Stimulated activated CD4-positive, alpha-beta T cell treated with anti-CD3 and anti-CD28 coated beads, TNF-alpha, amount 100 ng/mL, for 4 hours (primary cell): ENCODE measurements at places on chromosomes 7 and 10.

DNA sequence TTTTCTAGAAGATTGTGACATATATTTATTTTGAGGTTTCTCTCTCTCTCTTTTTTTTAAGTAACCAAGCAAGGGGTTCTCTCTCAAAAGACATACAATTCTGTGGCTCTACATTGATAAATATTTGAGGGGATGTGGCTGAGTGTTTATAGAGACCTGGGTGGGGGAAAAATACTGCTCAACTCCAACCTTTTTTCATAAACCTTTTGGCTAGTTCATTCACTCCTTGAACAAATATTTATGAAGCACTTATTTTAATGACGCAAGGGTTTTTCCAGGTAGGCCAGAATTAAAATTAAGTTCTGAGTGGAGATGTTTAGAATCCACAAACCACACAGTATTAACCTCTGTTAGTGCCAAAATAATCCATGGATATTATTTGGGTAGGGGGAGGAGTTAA is 100.2 kb downstream of the PTPRE start:
- DNase-seq, result no peak

DNA sequence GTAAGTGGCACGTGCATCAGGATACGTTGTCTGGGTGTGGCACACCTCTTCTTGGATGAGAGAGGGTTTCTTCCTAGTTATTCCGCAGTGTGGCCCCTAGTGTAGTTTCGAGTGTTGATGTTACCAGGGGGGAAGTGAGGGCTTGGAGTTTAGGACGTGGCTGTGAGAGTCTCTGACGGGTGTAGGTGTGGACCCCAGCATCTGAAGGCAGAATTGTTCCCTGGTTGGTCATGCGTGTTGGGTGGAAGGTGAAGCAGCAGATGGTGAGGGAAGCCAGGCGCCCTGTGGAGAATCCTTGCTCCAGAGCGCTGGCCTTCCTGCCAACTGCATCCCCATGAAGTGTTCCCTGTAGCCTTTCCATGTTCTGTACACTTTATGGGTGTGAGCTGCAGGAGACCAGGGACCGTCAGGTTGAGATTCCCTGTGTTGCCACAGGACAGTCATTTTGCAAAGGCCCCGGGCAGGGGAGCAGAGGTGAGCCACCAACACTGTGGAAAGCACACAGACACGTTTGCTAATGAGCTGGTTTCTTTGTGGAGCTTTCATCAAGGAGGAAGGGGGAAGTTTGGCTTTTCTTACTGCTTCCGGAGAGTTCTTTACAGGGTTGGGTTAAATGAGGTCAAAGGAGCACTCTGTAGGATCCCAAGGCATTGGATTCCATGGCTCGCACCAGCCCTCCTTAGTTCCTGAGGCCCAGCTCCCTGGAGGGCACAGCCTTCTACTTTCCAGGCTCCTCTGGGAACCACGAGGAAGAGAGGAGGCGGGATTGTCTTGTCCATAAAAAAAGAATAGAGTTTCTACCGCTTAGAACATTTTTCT is 32.0 kb downstream of the TSPAN14 start:
- no peak for DNase-seq

GRCh38 chr10:46555713-46556514 is 544 bp downstream of the GPRIN2 start:
- DNase-seq, result no peak

DNA sequence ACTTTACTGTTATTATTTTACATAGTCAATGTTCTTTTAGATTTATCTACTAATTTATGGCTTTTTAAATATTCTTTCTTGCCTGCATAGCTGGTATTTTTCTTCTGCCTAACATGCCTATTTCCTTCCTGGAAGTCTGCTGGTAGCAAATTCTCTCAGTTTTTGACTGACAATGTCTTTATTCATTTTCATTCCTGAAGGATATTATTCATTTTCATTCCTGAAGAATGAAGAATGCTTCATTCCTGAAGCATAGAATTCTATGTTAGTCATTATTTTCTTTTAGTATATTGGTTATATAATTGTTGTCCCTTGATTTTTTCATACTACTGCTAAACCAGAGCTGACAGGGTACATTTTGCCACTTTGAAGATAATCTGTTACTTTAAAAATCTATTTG is 41.8 kb downstream of the TMEM168 start:
- no peak for DNase-seq

- DNase-seq, result no peak
These were observed 89.8 kb downstream of the CREM start for GRCh38 chr10:35216303-35216905.

- no peak for DNase-seq
These were observed 92.6 kb downstream of the POLL start for GRCh38 chr10:101495324-101495925.

DNA sequence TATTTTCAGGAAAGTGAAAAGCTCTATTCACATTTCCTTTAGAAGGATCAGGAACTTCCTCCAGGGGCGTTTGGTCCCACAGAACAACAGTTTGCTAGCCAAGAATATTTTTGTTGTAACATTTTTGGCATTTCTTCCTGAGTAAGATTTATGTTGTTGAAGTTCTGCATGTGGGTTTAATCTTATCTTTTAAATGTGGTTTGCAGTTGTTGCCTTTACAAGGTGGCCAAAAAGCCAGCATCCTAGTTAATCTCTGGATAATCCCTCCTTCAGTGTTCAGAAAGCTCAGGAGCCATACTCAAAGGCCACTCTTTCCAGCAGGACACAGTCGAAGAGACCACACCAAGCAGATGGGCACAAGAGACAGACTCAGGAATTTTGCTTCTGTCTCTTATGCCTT is 30.0 kb downstream of the SLC26A4 start:
- DNase-seq, result no peak

GRCh38 chr10:79097021-79097872 is 28.5 kb downstream of the ZMIZ1 start:
- DNase-seq, result no peak

- no peak for DNase-seq
These were observed 540.6 kb downstream of the ZWINT start for GRCh38 chr10:55820478-55820877.

DNA sequence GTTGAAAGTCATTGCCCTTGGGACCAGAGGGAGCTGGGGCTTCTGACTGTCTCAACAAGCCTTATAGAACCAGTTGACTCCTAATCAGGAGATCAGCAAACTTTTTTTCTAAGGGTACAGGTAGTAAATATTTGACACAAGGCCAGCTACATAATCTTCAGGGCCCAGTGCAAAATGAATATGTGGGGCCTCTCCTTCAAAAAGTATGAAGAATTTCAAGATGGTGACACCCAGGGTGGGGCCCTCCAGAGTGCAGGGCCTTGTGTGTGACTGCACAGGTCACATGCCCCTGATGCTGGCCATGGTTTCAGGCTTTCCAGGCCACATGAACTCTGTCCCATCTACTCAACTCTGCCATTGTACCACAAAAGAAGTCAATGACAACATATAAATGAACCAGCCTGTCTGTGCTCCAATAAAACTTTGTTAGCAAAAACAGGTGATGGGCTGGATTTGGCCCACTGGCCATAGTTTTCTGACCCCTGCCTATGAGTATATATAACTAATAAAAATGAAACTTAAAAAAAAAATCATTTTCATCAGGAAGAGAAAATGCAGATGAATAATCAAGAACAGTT is 6.1 kb downstream of the MMRN2 start:
- no peak for DNase-seq

- DNase-seq, result no peak
These were observed 203.1 kb downstream of the ZMYND11 start for GRCh38 chr10:338171-339037.

GRCh38 chr7:4833691-4834600 is 27.9 kb downstream of the PAPOLB start:
- DNase-seq, result no peak

DNA sequence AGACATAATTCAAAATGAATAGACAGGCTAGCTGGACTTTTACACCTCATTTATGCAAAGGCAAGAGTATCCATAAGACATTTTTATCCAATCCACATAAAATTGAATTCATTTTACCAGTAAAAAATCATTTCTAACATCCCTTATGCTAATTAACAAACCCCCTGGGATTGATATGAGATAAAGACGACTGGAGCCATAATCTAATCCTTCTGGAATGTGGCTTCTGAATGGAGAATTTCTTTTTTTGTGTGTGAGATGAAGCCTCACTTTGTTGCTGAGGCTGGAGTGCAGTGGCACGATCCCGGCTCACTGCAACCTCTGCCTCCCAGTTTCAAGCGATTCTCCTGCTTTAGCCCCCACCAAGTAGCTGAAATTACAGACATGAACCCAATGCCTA is 90.4 kb downstream of the AKR1D1 start:
- DNase-seq, result no peak

- DNase-seq, result no peak
These were observed 122.3 kb downstream of the SGMS1 start for GRCh38 chr10:50501478-50501877.

DNA sequence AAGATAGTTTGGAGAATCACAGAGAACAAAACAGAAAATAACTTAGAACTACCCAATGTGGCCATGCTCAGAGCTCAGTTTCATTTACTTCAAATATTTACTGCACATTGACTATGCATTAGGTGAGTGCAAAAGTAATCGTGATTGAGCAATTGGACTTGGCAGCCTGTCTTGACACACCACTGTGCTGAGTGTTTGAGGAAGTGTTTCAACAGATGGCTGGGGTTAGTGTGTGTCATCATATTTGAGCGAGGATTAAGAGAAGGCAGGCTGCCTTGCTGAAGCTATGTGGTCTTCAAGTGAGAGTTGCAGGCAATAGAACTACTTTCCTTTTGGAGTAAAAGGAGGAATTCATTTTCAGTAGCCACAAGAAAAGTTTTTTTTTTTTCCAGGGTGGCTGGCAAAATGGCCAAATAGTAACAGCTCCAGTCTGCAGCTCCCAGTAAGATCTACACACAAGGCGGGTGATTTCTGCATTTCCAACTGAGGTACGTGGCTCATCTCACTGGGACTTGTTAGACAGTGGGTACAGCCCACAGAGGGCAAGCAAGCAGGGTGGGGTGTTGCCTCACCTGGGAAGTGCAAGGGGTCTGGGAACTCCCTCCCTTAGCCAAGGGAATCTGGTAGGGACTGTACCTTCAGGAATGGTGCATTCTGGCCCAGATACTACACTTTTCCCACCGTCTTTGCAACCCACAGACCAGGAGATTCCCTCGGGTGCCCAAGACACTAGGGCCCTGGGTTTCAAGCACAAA is 37.6 kb downstream of the AKR1C4 start:
- no peak for DNase-seq

DNA sequence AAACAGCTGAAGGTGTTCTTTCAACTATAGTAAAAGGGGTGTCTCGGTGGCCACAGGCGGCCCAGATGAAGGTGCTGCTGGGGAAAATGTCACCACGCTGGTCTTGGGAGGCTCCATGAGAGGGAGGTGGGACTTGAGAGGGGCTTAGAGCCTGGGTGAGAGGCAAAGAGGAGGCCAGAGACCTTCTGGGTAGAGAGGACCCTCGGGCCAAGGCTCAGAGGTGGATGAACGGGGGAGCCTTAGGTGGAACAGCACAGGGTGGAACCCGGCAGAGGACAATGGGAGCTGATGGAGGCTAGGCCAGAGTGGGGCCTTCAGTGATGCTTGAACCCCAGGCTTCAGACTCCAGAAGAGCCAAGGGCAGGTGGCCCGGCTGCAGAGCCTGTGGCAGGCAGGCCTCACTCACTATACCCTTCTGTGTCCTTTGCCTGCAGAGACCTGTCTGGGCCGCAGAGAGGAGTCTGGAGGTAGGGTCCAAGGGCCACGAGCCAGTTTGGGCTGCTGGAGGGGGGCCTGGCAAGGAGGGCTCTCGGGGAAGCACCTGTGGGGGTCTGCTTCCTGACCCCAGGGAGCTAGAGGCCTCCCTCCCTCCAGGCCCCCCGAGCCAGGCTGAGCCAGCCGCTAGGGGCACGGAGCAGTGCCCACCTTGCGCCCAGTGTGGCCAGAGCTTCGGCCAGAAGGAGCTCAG is 32.1 kb downstream of the ZNF783 start:
- no peak for DNase-seq

GRCh38 chr10:129126982-129127381 is 340.1 kb upstream of the MGMT start:
- DNase-seq, result no peak

DNA sequence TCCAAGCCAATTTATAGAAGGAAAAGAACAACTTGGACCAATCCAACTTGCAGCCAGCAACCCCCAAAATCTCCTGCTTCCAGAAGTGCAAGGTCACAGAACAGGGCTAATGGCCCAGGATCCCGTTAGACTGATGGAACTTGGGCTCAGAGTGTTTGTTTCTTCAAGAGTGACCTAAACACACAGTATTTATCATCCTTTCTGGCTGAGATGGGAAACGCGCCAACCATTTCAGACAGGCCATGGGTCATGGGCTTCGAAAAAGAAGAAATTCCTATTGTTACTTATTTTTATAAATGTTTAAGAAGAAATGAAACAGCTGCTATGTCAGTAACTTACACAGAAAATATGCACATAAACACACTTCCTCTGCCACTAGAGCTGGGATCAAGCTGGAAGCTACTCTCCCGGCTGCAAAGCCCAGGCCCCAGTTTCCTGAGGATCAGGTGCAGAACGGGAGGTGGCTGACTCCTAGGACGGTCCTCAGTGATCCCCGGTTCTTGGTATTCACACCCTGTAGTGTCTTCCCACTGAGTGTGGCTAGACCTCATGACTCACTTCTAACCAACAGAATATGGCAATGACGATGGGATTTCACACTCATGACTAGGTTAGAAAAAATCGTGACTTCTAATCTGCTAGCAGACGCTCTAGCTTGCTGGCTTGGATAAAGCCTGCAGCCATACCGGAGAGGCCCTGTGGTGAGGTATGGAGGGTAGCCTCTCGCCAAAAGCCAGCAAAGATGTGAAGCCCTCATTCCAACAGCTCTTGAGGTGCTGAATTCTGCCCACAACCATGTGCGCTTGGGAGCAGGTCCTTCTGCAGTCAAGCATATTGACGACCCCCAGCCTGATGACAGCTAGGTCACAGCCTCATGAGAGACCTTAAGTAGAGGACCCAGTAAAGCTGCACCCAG is 60.2 kb downstream of the CHST15 start:
- DNase-seq, result no peak

- no peak for DNase-seq
These were observed 37.5 kb downstream of the ENO4 start for GRCh38 chr10:116886772-116887171.

GRCh38 chr7:155449869-155450557 is 7.9 kb upstream of the EN2 start:
- no peak for DNase-seq

DNA sequence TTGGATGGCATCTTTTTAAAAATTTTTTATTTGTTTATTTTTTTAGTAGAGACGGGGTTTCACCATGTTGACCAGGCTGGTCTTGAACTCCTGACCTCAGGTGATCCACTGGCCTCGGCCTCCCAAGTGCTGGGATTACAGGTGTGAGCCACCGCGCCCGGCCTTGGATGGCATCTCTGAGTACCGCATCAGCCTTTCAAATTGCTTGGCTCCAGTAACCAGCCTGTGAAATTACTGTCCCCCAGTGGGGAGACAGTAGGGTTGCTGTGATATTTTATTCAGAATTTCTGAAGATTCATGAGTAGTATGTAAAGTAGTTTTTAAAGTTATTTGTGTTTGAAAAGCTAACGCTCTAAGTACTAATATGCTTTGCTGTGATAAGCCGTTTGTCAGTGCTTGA is 1.2 kb downstream of the NUB1 start:
- no peak for DNase-seq
